Stimulated activated CD8-positive, alpha-beta memory T cell treated with anti-CD3 and anti-CD28 coated beads, Interleukin-4, amount 100 ng/mL, for 1 hour (primary cell): ENCODE measurements at places on chromosomes 5 and 9.

- DNase-seq = peak; percentile 65
Observed at GRCh38 chr5:1644810-1645571, 121.2 kb upstream of the LPCAT1 start.

- no peak for DNase-seq
Observed at GRCh38 chr5:111173476-111173875, 50.7 kb upstream of the CAMK4 start.

GRCh38 chr9:76419782-76420380 lies 25.7 kb upstream of the RFK start:
- DNase-seq = no peak

- no peak for DNase-seq
Observed at GRCh38 chr9:34124099-34124498, 2.4 kb downstream of the DCAF12 start.

GRCh38 chr9:3224931-3225330 lies 300.9 kb downstream of the RFX3 start:
- no peak for DNase-seq

DNA sequence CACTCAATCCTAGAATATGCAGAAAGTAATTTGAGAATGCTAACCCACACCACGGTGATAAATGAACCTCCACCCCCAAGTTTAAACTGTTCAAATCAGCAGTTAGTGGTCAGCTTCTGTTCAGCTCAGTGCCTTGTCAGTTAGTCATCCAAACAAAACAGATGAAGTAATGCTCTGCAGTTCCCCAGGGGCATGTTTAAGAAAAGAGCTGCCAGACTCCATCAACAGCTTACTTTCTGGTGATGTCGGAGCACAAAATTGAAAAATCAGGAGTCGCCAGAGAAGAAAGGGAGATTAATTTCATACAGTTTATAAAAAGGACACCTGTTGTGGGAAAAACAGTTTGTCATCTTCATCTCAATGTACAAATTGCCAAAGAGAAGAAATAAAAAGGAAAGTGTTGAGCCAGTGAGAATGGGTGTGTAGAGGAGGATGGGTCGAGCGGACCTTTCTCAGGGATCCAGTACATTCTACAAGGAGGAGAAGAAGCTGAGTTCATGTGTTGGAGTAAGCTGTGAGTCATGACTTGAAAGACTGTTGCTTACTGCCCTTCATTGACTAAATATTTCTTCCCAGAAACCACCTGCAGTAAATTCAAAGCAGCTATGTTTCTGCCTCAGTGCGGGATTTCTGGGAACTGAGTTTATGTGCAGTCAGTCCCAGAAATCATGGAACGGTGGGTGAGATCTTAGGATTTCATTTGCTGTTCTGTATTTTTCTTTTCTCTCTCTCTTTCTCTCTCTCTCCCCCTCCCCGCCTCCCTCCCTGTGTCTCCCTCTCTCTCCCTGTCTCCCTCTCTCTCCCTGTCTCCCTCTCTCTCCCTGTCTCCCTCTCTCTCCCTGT lies 13.7 kb downstream of the TRIO start:
- no peak for DNase-seq

- DNase-seq = no peak
Observed at GRCh38 chr9:81417941-81418340, 271.4 kb downstream of the TLE1 start.

DNA sequence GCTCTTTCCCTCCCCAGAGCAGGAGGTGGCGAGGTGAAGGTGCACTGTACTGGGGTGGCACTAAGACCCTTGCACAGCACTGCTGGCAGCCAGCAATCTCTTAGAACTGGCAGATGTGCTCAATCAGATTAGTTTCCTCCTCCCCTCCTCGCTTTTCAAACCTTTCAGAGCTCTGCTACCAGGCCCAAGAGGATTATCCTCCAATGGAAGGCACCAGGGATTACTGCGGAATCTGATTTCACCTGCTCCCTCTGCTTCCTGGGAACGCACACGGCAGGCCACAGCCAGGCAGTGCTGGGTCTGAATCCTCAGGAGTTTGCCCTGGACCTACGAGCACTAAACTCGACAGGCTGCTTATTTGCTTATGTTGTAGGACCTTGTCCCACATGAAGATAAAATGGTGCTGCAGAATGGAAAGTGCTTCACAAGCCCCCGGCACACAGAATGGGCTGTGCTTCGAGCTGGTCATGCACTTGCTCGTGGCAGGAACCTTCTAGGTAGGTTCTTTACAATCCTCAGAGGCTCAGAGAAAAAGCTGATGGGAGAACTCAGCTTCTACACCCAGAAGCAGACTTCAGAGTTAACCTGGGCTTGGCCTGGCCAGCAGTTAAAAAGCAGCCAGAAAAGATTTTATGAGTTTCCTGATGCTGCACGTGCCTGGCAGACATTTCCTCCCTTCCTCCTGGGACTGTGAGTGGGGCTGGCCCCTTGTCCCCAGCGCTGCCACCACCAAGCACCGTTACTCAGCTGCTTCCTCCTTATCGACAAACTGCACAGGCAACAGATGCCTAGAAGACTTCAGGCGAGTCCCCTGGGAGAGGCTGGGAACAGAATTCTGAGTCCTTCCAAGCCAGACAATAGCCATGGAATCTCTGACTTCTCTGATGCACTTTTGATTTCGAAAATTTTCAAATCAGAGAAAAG lies 33.1 kb downstream of the FABP6 start:
- no peak for DNase-seq

GRCh38 chr9:3960661-3961144 lies 339.2 kb downstream of the GLIS3 start:
- no peak for DNase-seq

- DNase-seq = no peak
Observed at GRCh38 chr5:32520356-32520755, 65.0 kb upstream of the SUB1 start.

- no peak for DNase-seq
Observed at GRCh38 chr5:9361835-9362234, 184.0 kb downstream of the SEMA5A start.

DNA sequence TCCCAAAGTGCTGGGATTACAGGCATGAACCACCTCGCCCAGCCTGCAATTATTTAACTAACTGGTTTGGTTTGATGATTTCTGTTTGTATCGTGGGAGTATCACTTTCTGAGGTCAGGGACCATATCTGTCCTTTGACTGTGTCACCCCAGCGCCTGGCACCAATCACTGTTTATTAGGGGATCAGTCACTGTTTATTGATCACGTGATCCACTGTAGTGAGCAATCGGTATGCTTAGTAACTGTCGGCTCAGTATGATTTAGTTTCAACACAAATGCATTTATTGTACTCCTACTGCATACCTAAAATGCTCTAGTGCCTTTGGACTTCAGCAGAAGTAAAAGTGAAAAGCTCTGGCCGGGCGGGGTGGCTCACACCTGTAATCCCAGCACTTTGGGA lies 54.8 kb downstream of the COL5A1 start:
- no peak for DNase-seq

- DNase-seq = no peak
Observed at GRCh38 chr9:20623021-20623747, 885 bp upstream of the MLLT3 start.

GRCh38 chr9:21096901-21097255 lies 19.1 kb upstream of the IFNB1 start:
- no peak for DNase-seq

- DNase-seq = no peak
Observed at GRCh38 chr9:2610985-2611384, 10.6 kb upstream of the VLDLR start.

GRCh38 chr5:135236228-135236907 lies 162.7 kb downstream of the MACROH2A1 start:
- no peak for DNase-seq

DNA sequence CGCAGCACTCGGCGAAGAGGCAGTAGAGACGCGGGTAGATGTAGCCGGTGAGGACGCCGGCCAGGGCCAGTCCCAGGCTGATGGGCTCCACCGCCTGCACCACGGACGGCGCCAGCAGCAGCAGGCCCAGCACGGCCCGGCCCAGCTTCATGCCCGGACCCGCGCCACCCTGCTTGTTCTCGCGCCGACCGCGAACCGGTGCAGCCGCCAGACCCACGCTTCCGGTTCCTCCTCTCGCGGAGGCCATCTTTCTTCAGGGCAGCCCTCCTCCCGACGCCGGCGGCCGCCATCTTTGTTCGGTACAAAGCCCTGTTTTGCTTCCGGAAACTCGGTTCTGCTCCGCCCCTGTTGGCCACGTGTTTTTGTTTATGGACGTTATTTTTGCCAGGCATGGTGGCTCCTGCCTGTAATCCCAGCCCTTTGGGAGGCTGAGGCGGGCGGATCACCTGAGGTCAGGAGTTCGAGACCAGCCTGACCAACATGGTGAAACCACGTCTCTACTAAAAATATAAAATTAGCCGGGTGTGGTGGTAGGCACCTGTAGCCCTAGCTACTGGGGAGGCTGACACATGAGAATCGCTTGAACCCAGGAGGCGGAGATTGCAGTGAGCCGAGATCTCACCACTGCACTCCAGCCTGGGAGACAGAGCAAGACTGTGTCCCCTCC lies at the start of gene TOR1A:
Gene TOR1A (minus strand): TSS at position 202 of the 667 bp plus-strand sequence. CDS start 51 bp downstream, at position 151.
- DNase-seq = peak; percentile 81

DNA sequence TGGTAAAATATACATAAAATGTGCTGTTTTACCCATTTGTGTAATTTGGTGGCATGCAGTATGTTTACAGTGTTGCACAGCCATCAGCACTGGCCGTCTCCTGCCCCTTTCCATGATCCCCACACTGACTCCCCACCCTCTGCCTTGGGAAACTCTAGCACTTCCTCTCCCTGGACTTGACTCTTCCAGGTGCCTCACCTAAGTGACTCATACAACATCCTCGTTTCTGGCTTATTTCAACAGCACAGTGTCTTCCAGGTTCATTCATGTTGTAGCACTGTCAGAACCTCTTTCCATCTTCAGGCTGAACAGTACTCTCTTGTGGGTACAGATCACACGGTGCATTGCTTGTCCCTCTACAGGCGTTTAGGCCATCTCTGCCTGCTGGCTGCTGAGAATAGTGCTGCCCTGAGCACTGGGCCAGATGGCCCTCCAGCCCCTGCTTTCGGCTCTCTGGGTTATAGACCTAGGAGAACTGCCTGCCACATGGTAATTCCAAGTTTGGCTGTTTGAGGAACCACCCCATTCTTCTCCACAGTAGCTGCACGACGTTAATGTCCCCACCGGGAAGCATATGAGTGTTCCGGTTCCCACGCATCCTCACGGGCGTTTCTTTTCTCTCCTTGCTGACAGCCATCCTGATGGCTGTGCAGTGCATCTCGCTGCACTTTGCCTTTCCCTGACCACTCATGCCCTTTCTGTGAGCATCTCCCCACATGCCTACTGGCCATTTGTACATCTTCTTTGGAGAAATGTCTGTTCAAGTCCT lies 211.8 kb downstream of the FANCC start:
- no peak for DNase-seq

- no peak for DNase-seq
Observed at GRCh38 chr9:73806876-73807275, 655.2 kb downstream of the ANXA1 start.

- no peak for DNase-seq
Observed at GRCh38 chr9:131833906-131834305, 94.0 kb upstream of the RAPGEF1 start.

DNA sequence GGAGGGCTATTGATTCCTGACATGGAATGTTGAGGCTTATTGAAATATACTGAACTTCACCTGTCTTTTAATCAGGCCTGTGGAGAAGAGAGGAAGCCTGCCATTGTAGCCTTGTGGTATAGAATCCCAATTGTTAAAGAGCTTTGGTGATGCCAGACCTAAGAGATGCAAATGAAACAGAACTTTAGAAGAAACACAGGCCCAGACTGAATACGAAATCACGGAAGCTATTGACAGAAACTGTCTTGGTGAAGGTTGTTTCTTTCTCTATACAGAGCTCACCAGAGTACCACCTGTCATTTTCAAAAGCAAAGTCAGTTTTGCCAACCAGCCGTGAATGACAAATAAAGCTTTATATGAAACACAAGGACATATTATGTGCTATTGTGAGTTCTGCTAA lies 660.3 kb downstream of the ISL1 start:
- no peak for DNase-seq

- no peak for DNase-seq
Observed at GRCh38 chr9:71858102-71858798, 52.7 kb downstream of the ABHD17B start.

DNA sequence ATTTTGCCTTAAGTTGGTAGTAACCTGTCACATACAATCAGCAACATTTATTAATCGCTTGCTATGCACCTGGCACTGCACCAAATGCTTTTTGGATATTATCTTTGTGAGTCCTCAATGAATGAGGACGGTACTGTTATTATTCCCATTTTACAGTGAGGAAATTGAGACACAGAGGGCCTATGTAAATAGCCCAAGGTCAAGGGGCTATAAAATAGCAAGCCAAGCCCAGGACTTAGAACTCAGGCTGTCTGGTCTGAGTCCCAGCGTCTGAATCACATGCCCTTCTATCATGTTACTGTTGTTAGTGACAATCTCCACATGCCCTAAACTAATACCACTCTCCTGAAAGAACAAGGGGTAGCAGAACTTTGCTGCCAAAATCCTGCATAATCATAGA lies 60.0 kb downstream of the ERAP1 start:
- no peak for DNase-seq

GRCh38 chr9:1332156-1332555 lies 282.0 kb downstream of the DMRT2 start:
- DNase-seq = no peak

- no peak for DNase-seq
Observed at GRCh38 chr5:128586848-128587247, 48.8 kb upstream of the FBN2 start.

- DNase-seq = no peak
Observed at GRCh38 chr9:120386390-120387131, 193.4 kb downstream of the CDK5RAP2 start.

GRCh38 chr5:90171466-90171865 lies 238.1 kb downstream of the CETN3 start:
- DNase-seq = no peak

GRCh38 chr9:133737071-133737773 lies 930 bp downstream of the SARDH start:
- no peak for DNase-seq

GRCh38 chr9:89448381-89448780 lies 49.5 kb downstream of the SEMA4D start:
- DNase-seq = no peak

DNA sequence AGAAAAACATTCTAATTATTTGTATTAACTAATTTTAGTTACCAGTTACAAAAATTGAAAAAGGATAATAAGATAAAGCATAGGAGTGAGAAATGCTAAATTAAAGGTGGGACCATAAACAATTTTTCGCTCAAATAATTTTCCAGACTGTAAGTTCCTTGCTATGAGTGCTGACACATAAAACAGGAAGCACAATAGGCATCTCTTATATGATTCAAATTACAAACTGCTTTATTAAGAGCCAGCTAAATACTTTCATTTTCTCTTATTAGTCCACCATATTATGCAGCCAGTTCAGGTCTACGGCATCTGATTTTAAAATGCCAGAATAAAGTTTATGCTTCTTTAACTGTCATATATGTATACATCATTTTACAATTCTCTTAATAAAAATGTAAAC lies 4.4 kb downstream of the RC3H2 start:
- DNase-seq = no peak
